Thoracic aorta (tissue), 2 donors: ENCODE measurements at places on chromosomes 3 and 15. TPM values are rescaled to one million over a fixed set of nuclear protein-coding genes. Genes with fewer than 3 reads are reported as not detected.
A peak's percentile ranks its signal among the peaks of the same experiment; 100 is the strongest.

The STRIT1 gene
- total RNA-seq = not detected

The ALG1L2 gene
- not detected for total RNA-seq

The GABRA5 gene
- not detected for total RNA-seq

The RAB6B gene
- total RNA-seq = 4.0 TPM

The NOP10 gene
- 28.9 TPM for total RNA-seq

The MESP2 gene
- 1.8 TPM for total RNA-seq

DNA sequence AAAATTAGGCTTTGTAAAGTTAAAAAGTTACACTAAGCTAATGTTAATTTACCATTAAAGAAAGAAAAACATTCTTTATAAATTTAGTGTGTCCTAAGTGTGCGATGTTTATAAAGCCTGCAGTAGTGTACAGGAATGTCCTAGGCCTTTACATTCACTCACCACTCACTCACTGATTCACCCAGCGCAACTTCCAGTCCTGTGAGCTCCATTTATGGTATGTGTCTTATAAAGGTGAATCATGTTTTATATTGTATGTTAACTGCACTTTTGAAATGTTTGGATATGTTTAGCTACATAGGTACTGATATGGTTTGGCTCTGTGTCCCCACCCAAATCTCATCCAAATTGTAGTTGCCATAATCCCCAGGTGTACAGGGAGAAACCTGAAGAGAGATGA lies 549.7 kb upstream of the EPHA6 start:
- no peaks in the 10 kb centered on the region for H3K27me3 ChIP-seq
- no peak overlapping the region for H3K4me3 ChIP-seq
- H3K36me3 ChIP-seq = no peaks in the 10 kb centered on the region

- peaks cover 32% of the 10 kb centered on the region for H3K4me1 ChIP-seq
- no peak for DNase-seq
- no peak overlapping the region for H3K4me3 ChIP-seq
- no peaks in the 10 kb centered on the region for H3K27me3 ChIP-seq
- H3K27ac ChIP-seq = no peak overlapping the region
Observed at GRCh38 chr15:36603987-36604386, 24.6 kb downstream of the CDIN1 start.

DNA sequence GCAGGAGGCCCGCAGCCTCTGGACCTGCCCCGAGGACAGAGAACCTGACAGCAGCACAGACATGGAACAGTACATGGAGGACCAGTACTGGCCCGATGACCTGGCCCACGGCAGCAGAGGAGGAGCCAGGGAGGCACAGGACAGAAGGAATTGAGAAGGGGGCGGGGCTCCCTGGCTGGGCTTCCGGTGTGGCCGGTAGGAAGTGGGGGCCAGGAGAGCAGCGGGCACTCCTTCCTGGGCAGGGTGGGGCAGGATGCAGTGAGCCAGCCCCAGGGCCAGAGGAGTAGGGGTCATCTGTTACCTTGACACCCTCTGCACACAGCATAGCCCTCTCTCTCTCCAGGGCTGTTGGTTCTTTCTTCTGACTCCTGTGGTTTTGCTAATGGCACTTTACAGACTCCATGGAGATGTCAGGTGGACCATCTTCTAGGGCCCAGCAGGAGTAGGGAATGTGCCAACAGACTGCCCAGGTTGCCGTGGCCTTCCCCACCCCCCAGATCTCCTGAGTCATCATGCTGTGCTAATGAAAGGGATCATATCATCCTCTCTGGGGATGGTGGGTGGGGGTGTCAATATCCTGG lies 8.6 kb upstream of the ISG20 start:
- H3K4me3 ChIP-seq = no peak overlapping the region
- H3K27me3 ChIP-seq = no peaks in the 10 kb centered on the region
- peaks cover 27% of the 10 kb centered on the region for H3K36me3 ChIP-seq

DNA sequence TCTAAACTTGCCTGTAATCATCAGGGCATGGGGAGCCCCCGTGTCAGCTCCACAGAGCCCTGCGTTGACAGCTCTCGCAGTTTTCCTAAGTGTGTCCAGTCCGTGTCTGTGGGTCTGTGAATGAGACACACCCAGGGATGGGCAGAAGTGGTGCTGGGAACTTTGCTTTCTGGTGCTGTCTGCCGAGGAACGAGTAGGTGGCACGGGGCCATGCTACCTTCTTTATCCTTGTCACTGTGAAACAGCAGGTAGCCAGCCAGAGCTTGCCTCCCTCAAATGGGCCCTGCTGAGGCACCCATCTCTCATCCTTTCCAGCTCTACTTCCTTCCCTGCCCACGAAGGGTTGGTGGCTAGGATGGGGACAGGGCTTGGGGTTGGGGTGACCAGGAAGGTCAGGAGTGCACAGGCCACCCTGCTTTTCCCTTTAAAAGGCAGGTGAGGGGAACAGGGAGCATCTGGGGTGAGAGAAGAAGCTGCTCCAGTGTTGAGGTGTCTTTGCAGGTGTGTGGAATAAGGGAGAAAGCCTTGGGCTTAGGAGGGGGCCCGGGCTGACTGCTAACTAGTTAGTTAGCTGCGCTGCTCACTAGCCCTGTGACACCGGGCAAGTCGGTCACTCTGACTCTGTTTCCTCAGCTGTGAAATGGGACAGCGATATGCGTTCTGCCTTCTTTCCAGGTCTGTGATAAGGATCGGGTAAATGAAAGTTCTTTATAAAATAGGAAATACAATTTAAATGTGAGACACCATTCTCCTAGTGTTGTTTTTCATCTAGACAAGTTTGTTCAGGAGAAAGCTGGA lies 27.9 kb downstream of the PDIA5 start:
- H3K4me1 ChIP-seq = peaks cover 66% of the 10 kb centered on the region
- DNase-seq = no peak
- H3K27ac ChIP-seq = no peak overlapping the region
- H3K27me3 ChIP-seq = no peaks in the 10 kb centered on the region
- H3K36me3 ChIP-seq = no peaks in the 10 kb centered on the region
- H3K4me3 ChIP-seq = no peak overlapping the region

DNA sequence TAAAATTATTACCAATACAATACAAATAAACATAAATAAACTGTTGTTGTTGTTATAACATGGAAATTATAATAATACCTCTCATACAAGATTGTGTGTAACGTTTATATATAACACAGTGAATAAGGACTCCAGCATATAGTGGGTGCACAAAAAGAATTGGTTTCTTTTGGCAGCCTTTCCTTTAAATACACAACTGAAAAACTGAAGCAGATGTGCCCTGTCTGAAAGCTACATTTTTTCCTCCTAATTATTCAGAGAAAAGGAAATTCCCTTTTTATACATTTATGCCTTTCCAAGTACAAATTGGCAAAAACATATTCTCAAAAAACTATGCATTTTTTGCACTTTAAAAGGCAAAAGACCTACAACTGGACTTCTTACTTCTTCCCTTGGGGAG lies 928.9 kb upstream of the NR2F2 start:
- no peak overlapping the region for H3K27ac ChIP-seq
- H3K36me3 ChIP-seq = no peaks in the 10 kb centered on the region
- DNase-seq = no peak
- H3K27me3 ChIP-seq = no peaks in the 10 kb centered on the region
- H3K4me3 ChIP-seq = no peak overlapping the region
- H3K4me1 ChIP-seq = peaks cover 10% of the 10 kb centered on the region

- H3K36me3 ChIP-seq = no peaks in the 10 kb centered on the region
- H3K4me1 ChIP-seq = no peaks in the 10 kb centered on the region
- H3K27me3 ChIP-seq = no peaks in the 10 kb centered on the region
- DNase-seq = no peak
- no peak overlapping the region for H3K4me3 ChIP-seq
- H3K27ac ChIP-seq = no peak overlapping the region
Observed at GRCh38 chr15:81575436-81576123, 201.6 kb upstream of the TMC3 start.

- H3K4me1 ChIP-seq = no peaks in the 10 kb centered on the region
- no peaks in the 10 kb centered on the region for H3K27me3 ChIP-seq
- no peak overlapping the region for H3K4me3 ChIP-seq
- no peak for DNase-seq
Observed at GRCh38 chr3:28903171-28903601, 377.7 kb upstream of the RBMS3 start.

- H3K27me3 ChIP-seq = no peaks in the 10 kb centered on the region
- no peaks in the 10 kb centered on the region for H3K36me3 ChIP-seq
- no peaks in the 10 kb centered on the region for H3K4me1 ChIP-seq
- H3K4me3 ChIP-seq = no peak overlapping the region
- DNase-seq = no peak
- H3K27ac ChIP-seq = no peak overlapping the region
Observed at GRCh38 chr3:9884555-9885165, 4.6 kb upstream of the CIDEC start.

DNA sequence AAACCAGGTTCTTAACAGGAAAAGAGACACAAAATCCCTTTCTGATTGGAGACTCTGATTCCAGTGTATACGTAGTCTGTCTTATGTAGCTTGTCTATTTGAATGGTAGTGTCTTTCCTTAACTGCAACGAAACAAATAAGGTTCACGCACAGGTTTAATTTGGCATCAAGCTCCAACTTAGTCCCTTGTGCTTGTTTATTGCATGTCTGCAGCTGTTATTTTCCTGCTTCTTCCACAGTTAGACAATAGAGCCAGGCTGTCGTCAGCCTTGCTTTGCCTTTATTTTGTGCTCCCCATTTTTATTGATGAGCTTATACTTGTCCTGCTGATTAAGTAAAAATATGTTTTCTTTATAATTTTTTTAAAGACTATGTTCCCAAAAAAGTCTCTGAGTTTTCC lies 152.7 kb upstream of the CDIN1 start:
- H3K27me3 ChIP-seq = no peaks in the 10 kb centered on the region
- no peak overlapping the region for H3K4me3 ChIP-seq
- DNase-seq = no peak
- H3K27ac ChIP-seq = no peak overlapping the region

DNA sequence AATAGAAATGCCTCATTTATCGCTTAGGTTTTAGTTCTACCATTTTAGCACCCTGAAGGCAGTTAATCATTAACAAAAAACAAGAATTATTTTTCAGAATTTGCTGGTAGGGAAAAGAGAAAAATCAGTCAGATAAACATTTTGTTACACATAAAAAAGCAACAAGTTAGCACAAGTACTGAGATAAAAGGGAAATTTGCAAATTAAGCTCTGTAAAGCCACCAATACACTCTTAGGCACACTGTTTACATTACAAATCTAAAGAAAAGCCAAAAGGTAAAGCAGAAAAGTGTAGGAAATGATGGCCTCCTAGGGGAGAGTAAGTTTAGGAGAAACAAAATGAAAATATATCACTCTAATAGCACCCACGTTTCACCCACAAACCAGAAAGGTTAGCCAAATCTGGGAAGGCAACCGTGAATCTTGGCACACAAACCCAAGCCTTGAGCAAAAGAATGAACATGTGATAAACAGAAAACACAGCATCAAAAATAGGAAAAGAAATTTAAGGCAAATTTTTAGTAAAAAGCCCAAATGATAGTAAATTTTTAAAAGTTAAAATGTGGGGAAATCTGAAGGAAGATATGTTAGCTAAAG lies 1.6 kb upstream of the SATB1 start:
- H3K27me3 ChIP-seq = no peaks in the 10 kb centered on the region
- H3K27ac ChIP-seq = no peak overlapping the region
- H3K4me3 ChIP-seq = no peak overlapping the region
- no peak for DNase-seq
- peaks cover 4% of the 10 kb centered on the region for H3K4me1 ChIP-seq

- H3K27me3 ChIP-seq = no peaks in the 10 kb centered on the region
- peaks cover 38% of the 10 kb centered on the region for H3K4me1 ChIP-seq
- DNase-seq = no peak
- peak overlapping the region; percentile 39 for H3K27ac ChIP-seq
- no peaks in the 10 kb centered on the region for H3K36me3 ChIP-seq
- no peak overlapping the region for H3K4me3 ChIP-seq
Observed at GRCh38 chr3:29686889-29687592, 406.2 kb downstream of the RBMS3 start.

DNA sequence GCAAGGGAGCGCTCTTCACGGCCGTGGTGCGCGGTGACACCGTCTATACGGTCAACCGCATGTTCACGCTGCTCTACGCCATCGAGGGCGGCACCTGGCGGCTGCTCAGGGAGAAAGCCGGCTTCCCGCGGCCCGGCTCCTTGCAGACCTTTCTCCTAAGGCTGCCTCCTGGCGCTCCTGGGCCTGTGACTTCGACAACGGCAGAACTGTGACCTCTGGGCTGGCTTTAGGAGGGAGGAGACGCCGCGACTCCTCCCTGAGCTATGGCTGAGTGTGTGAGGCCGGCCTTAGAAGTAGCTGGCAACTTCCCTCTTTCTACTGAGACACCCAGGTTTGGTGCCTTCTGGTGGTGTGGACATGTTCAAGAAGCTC lies 1.4 kb downstream of the KBTBD13 start:
- H3K27ac ChIP-seq = peak overlapping the region; percentile 33

DNA sequence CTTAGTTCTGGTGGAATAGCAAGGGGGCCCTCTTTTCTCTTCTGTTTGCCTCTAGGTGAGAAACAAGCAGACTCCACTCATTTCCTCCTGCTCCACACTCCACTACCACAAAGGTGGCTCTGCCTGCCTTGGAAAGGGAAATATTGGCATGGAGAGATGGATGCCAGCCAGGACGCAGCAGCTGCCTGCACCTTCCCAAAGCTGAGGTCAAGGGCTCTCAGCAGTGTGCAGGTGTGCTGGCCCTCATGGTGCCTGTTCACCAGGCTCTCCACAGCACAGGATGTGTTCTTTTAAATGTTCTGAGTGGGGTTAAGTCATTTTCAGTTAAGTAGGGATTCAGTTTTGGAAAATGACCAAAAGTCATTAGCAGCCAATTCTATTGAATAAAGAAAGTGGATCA lies 211.2 kb upstream of the STRIT1 start:
- DNase-seq = no peak
- no peak overlapping the region for H3K4me3 ChIP-seq
- H3K27me3 ChIP-seq = no peaks in the 10 kb centered on the region
- no peak overlapping the region for H3K27ac ChIP-seq
- H3K4me1 ChIP-seq = no peaks in the 10 kb centered on the region
- no peaks in the 10 kb centered on the region for H3K36me3 ChIP-seq

GRCh38 chr3:32831791-32832190 lies 14.0 kb downstream of the TRIM71 start:
- no peaks in the 10 kb centered on the region for H3K27me3 ChIP-seq
- no peaks in the 10 kb centered on the region for H3K4me1 ChIP-seq
- DNase-seq = no peak

DNA sequence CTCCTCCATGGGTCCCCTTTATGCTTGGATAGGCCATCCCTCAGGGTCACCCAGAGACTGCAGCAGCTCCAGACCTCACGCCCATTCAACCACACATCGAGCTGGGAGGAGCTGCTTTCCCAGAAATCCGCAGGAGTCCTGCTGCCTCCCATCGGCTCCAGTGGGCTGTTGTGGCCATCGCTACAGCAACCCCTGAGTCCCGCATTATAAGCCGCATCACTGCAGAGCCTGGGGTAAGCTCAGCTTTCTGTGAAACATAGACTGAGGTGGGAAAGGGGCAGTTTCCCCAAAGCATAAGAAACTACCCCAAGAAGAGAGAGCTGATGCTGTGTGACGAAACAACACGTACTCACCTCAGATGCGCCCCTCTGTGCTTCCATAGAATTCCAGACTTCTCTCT lies 35.7 kb downstream of the MRPL46 start:
- no peak overlapping the region for H3K27ac ChIP-seq
- no peaks in the 10 kb centered on the region for H3K4me1 ChIP-seq

DNA sequence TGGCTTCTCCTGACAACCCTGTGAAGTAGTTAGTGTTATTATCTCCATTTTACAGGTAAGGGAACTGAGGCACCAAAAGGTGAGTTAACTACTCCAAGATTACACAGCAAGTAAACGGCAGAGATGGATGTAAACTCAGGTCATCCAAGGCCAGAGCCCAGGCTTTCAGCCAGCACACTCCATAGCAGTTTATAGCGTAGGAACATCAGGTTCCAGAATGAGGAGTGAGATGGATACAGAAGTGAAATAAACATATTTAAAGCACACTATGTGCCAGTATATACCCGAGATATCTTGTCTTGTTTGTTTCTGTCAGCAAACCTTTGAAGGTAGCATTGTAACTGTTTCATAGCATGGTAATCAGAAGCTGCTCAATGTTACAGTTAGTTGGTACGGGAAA lies 279.0 kb downstream of the OXSM start:
- H3K27me3 ChIP-seq = no peaks in the 10 kb centered on the region
- H3K36me3 ChIP-seq = no peaks in the 10 kb centered on the region
- H3K27ac ChIP-seq = no peak overlapping the region
